Activated B cell treated with CpG ODN at 0.5 μM for 24 hours (primary cell): ENCODE measurements at places on chromosomes 16 and 17. TPM values are rescaled to one million over a fixed set of nuclear protein-coding genes. Genes with fewer than 3 reads are reported as not detected.

GRCh38 chr17:12727076-12727760 lies 61.5 kb downstream of the MYOCD start:
- no peak for DNase-seq

DNA sequence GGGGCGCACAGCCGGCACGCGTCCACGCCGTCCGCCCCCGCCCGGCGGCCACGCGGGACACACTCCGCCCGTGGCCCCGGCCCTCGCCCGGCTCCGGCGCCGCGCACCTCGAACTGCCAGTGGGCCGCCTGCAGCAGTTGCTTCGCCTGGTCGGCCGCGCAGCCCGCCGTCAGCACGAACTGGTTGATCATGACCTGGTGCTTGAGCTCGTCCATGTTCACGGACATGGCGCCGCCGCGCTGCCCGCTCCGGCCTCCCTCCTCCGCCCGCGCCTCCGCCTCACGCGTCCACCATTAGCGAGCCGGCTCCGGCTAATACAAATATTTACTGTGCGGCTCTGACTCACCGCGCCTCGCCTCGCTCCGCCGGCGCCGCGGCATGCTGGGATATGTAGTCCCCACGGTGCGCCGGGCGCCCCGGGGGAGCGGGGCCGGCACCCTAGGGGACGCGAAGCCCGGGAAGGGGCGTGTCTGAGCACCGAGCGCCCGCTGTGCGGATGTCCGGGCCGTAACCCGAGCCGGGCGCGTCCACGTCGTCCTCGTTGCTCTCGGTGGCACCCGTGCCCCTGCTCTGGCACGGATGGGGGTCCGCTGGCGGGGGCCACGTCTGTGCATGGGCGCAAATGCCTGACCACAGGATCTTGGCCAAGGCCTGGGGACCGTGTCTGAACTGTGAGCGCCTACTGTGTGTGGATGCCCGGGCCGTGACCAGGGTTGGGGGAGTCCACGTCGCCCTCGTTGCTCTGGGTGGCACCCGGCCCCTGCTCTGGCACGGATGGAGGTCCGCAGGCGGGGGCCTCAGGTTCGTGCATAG lies at the start of gene UBALD1:
UBALD1 (minus strand) TSS at position 318 of the 813 bp plus-strand sequence; CDS start at position 227, 91 bp downstream.
- DNase-seq = peak; percentile 87

DNA sequence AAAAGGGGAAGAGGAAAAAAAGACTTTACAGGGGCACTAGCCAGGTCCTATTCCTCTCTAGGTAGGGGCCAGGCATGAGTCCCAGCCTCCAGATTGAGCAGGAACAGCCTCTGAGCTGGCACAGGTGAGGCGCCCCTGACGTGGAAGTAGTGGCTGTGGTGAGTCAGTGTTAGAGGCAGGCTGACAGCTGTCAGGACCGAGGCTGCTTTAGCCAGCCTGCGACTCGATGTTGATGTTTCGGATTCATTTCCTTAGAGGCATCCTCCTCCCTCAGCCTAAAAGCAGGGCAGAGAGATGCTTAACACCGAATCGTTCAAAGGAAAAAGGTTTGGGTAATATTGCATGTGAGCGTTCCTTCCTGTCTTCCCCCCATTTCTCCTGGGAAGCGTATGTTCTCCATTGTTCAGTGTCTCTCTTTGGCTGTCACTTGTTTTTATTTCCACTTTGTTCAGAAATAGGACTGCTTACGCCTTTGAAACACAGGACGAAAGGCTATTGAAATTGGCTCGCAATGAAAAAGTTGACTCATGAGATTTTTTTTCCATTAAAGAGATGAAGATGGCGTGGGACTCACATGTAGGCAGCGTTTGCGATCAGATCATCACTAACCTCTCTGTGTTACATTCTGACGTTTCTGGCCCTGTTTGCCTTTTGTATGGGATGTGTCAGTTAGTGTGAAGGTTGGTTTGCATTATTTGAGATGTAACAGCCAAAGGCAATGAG lies 1.3 kb downstream of the KIAA0513 start:
- peak; percentile 22 for DNase-seq

- no peak for DNase-seq
These were observed 229.9 kb upstream of the SDK2 start for GRCh38 chr17:73874008-73874720.

DNA sequence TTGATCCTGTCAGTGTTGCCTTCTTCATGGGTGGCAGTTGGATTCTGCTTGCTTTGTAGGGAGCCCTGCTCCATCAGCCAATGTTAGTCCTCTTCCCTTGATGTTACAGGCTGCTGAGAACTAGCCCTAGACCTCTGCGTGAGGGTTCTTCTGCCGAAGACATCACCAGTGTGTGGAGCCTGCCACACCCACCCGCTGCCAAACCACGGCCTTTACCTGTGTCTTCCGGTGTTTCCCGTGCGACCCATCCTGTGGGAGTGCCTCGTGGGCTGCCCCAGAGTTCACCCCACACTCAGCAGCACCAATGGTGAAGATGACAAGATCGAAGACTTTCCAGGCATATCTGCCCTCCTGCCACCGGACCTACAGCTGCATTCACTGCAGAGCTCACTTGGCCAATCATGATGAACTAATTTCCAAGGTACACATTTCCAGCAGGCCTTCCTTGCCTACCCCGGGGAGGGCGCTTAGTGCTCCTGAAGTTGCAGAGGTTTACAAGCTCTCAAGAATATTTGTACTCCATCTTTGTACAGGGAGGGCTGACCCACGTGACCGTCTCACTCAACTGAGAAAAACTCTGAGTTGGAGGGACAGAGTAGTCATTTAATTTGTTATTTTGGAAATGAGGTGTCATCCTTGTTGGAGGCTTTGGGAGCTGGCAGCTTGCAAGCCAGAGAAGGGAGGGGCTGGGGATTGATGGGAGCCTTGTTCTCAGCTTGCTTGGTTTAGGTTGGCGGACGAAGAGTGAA lies 21.8 kb downstream of the YPEL2 start:
- DNase-seq = no peak

GRCh38 chr16:72125635-72126428 lies 32.2 kb downstream of the DHX38 start:
- no peak for DNase-seq

- DNase-seq = no peak
These were observed 22.1 kb downstream of the VAC14 start for GRCh38 chr16:70778901-70779309.

DNA sequence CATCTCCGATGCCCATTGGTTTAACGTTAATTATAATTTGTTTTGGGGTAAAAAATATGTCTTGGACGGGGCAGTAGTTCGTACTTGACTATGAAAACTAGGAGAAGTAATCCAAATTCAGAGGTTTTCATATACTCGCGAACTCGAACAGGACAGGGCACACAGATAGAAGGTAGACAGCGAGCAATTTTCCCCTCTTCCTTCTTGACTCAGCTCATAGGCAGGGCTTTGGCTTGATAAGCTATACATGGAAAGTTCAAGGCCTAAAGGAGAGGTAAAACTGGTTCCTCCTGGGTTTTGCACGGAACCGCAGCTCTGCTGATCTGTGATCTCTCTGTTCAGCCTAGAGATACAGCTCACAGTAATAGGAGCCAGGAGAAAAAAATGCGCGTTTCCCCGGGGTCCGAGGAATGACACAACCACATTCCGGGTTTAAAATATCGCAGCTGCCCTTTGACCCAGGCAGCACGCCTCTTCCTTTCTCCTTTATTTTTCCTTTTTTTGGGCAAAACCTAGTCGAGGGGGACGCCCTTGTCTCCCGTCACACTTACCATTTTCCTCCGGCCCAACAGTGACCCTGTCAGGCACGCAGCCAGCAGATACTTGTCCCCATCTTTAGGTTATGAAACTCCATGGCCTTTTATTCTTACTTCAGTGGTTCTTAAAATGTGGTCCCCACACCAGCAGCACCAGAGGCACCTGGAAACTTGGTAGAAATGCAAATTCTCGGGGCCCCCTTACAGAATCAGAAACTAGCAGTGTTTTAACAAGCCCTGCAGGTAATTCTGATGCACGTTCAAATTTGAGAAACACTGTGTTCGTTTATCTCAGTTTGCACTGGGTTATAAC lies 1.7 kb upstream of the LASP1 start:
- DNase-seq = no peak

GRCh38 chr17:27928587-27928986 lies 35.4 kb upstream of the LYRM9 start:
- DNase-seq = no peak

DNA sequence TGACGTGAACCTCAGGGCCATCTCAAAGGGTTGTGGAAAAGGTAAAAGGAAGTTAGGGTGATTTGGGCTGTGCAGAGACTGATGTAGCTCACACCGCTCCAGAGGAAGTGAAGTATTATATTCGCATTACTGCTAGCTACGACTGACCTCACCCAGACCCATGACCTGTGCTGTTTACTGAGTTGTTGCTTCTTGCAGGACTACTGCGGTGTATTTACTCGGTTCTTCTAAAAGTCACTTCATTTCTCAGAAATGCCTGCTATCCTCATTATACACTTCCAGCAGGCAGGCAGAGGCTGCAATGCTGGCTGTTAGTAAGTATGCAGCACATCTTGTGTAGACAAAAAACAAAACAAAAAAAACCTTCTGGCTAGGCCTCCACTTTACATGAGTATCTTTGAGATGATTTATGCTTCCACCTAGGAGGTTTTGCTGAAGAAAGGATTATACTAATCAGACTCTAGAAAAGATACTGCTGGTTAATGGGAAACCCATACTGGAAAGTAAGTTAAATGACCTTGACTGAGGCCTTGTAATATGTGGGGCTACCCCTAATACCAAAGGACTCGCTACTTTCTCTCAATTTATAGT lies 76.0 kb downstream of the CREBBP start:
- no peak for DNase-seq

DNA sequence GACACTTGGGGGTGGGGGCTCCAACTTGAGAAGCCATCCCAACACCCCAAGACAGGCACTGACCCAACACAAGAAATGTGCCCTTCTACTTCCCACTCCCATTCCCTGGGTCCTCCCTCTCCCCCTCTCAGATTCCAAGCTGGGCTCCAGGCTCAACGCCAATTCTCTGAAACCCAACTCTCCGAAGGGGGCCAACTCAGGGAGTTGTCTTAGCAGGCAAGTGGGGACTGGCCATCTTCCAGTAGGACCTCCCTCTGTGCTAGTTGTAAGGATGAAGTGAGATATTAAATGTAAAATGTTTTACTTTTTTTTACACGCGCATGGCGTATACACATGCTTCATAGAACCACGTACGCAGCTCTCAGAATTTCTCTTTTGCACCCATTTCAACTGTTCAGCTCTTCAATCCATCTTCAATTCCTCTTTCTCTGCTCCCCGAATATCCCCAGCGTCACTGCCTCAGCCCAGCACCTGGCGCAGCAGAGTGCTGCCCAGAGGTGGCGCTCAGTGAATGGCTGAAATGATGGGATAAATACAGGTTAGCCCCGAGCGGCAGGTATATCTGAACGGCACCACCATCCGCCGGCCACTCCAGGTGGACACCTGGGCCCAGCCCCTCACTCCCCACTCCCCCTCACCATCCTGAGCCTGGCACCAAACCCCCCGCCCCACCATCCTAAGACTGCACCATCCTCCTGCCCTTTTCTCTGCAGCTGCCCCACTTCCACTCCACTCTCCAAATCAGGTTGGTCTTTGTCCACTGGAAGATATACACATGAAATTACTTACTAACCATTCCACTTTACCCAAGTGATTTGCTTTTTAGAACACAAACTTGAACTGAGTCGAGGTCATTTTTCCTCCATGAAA lies 43.9 kb upstream of the TNRC6C start:
- DNase-seq = no peak

DNA sequence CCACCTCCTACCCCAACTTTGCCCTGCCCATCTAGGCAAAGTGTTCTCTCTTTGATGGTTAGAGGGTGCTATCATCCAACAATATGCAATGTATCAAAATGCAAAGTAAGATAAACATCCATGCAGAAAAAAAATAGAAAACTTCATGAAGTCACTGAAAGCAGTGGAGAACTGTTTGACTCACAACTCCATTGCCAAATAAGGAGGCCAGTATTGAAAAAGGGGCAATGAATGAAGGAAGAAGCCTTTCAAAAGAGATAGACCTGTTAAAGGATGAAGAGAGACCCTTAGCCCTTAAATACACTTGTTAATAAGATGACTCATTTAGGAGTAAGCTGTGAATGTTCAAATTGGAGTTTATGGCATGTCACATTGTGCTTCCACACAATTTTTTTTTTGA lies 13.0 kb downstream of the FA2H start:
- no peak for DNase-seq

DNA sequence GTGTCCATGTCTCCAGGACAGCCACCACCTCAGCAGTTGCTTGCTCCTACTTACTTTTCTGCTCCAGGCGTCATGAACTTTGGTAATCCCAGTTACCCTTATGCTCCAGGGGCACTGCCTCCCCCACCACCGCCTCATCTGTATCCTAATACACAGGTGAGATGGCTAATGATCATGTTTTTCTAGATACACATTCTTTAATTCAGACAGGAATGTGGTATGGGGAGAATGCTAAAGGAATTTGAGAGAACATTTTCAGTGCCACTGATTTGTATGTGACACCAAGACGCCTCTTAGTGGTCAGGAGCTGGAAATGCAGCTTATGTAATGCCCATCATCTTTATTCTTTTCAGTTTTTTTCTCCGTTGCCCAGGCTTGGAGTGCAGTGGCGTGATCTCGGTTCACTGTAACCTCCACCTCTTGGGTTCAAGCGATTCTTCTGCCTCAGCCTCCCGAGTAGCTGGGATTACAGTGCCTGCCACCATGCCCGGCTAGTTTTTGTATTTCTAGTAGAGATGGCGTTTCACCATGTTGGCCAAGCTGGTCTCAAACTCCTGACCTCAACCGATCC lies 8.9 kb upstream of the RAPGEFL1 start:
- DNase-seq = no peak

DNA sequence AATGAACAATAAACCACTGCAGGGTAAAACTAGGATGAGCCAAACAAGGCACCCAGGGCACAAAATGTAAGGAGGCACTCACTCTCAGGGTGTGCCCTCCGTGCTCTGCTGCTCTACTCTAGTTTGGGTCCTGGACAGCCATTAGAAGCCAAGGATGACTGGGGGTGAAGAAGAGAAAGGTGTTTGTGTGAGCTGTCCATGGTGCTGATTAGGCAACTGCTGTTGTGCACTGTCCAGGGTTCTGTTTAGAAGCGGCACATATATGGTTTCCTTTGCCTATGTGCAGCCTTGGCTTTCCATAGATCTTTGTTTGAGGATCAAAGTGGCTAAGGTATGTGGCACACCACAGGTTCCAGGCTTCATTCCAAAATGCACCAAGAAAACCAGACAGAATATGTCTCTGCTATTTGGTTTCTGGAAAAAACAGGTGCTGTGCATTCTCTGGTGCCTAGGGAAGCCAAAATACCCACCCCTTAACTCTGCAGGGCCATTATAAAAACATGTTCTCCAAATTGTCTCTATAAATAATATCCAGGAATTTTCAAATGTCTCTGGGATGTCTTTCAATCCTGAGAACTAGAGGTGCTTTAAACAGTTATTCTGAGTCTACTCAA lies 123.5 kb downstream of the CBLN1 start:
- DNase-seq = no peak

- DNase-seq = peak; percentile 32
These were observed 73.5 kb downstream of the GOSR1 start for GRCh38 chr17:30550512-30551273.

Gene TSNAXIP1
- 1.2 and 1.9 TPM in 2 replicates for total RNA-seq

Gene KCTD19
- total RNA-seq = not detected in 2 replicates

Gene GPR142
- not detected in 2 replicates for total RNA-seq

Gene C17orf100
- 2.9 and 3.5 TPM in 2 replicates for total RNA-seq

Gene SLC47A2
- not detected in 2 replicates for total RNA-seq

Gene CBX8
- total RNA-seq = 4.0 and 4.9 TPM in 2 replicates
